ENCODE measurements at places on chromosomes 2 and 18.

DNA sequence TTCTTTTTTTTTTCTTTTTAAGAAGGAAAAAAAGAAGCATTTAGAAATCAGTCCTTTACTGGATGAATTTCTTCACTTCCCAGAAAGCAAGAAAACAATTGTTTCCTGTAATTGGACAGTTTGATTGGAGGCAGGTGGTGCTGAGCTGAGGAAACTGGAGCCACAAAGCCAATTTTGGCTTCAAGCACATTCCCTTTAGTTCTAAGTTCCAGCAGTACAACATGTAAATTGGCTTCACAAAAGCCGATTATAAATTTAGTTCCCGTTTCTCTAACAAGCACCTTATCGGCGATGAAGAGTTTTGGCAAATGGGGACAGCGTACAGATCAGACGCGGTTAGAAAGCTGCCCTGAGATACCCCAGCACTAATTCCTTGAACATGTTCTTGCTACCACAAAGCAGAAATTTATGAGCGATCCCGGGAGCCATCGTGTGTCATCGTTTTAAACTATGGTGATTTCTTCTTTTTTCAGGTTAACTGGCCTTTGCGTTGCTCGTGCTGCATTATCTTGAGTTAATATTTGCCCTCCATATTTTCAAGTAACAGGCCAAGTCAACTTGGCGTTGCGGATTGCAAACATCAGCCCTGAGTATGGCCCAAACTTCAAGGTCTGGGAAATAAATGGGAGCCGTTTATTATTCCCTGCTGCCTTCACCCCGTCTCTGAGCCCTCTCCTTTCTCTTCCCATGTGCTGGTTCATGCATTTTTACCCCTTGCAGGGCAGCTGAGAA lies 190.4 kb upstream of the ID2 start:
- no peak for DNase-seq

GRCh38 chr2:134583462-134583861 lies 135.3 kb downstream of the TMEM163 start:
- no peak for DNase-seq

- DNase-seq = no peak
Observed at GRCh38 chr18:43662657-43663056, 385.4 kb upstream of the SYT4 start.

GRCh38 chr2:29477186-29477585 lies 362.0 kb downstream of the CLIP4 start:
- DNase-seq = no peak
